ENCODE measurements at places on chromosomes 3 and 15. TPM values are rescaled to one million over a fixed set of nuclear protein-coding genes. Genes with fewer than 3 reads are reported as not detected.

The CHAC1 gene
- total RNA-seq = 14.4 TPM

The COL6A6 gene
- total RNA-seq = not detected

The HOMER2 gene
- 12.8 TPM for total RNA-seq

The CD276 gene
- 107 TPM for total RNA-seq

The SCG5 gene
- 46.3 TPM for total RNA-seq

The C3orf70 gene
- not detected for total RNA-seq

The LRTM1 gene
- not detected for total RNA-seq

The UROC1 gene
- not detected for total RNA-seq

The IMP3 gene
- total RNA-seq = 91.3 TPM

The GOLGA8G gene
- total RNA-seq = not detected

The HRG gene
- total RNA-seq = not detected

The STRIT1 gene
- not detected for total RNA-seq

The SERINC4 gene
- total RNA-seq = 0.04 TPM

The PGBD4 gene
- 0.88 TPM for total RNA-seq

The C3orf20 gene
- total RNA-seq = not detected

The NRROS gene
- 0.03 TPM for total RNA-seq

The RHCG gene
- 0.54 TPM for total RNA-seq

The DUOX2 gene
- 0.39 TPM for total RNA-seq

The SNURF gene
- total RNA-seq = 5.5 TPM

The GATA2 gene
- total RNA-seq = not detected

The ENTPD3 gene
- total RNA-seq = 2.4 TPM

The CELSR3 gene
- total RNA-seq = 0.78 TPM

The EPHB1 gene
- total RNA-seq = 0.17 TPM

The TRAT1 gene
- total RNA-seq = not detected

The TRANK1 gene
- total RNA-seq = 1.9 TPM

The ZCWPW2 gene
- total RNA-seq = 0.18 TPM

The TMC3 gene
- total RNA-seq = not detected

The RPL29 gene
- 1,319 TPM for total RNA-seq

The IFT80 gene
- 23.4 TPM for total RNA-seq

The CLSTN2 gene
- 0.27 TPM for total RNA-seq

The CD86 gene
- total RNA-seq = 0.49 TPM

The COL6A5 gene
- not detected for total RNA-seq

The PRR20G gene
- not detected for total RNA-seq

The PLS1 gene
- 20.6 TPM for total RNA-seq

The GP9 gene
- total RNA-seq = not detected

The LRRC34 gene
- total RNA-seq = 1.7 TPM

The LRRN1 gene
- total RNA-seq = not detected

The GOLGA8Q gene
- 0.21 TPM for total RNA-seq

The SLC9A9 gene
- 2.0 TPM for total RNA-seq

The CAMP gene
- total RNA-seq = 0.27 TPM
